A172 (cell line): ENCODE measurements at places on chromosomes 3 and 15.

GRCh38 chr3:9087831-9088413, 124.7 kb upstream of the RAD18 start:
- DNase-seq: no peak

DNA sequence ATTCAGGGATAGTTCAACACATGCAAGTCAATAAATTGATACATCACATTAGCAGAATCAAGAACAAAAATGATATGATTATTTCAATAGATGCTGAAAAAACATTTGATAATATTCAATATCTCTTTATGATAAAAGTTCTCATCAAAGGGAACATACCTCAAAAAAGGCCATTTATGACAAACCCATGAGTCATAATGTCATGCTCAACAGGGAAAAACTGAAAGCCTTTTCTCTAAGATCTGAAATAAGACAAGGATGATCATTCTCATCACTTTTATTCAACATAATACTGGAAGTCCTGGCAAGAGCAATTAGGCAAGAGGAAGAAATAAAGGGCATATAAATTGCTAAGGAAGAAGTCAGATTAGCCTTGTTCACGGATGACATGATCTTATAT, 54.1 kb upstream of the TMEM158 start:
- no peak for DNase-seq

DNA sequence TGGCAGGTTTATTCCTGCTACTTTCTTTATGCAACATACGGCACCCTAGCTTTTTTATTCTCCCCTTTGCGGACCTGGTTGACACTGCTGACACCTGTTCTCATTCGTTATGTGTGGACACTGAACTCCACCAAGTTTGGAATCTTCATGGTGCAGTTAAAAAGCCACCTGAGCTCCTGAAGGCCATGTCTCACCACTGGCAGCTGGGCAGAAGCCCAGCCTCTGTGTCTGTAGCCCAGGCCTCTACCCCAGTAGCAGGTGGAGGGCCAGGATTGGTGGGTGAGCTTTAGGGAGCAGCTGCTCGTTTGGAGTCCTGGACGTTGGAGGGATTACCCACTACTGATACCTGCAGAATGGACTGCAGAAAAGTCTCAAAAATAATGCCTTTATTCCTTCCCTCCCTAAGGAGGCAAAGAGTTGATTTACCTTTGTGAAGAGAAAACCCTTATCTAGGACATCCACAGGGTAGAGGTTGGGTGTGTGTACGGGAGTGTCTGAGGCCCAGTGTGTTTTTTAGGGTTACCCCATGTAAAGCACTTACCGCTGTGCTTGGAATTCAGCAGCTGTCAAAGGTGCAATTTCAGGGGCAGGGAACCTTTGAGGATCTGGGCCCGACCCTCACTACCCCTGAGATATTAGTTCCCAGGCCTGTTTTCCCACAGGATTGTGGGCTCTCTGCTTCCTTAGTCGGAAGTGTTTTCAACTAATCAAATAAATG, 637 bp upstream of the CCNDBP1 start:
- DNase-seq: no peak

DNA sequence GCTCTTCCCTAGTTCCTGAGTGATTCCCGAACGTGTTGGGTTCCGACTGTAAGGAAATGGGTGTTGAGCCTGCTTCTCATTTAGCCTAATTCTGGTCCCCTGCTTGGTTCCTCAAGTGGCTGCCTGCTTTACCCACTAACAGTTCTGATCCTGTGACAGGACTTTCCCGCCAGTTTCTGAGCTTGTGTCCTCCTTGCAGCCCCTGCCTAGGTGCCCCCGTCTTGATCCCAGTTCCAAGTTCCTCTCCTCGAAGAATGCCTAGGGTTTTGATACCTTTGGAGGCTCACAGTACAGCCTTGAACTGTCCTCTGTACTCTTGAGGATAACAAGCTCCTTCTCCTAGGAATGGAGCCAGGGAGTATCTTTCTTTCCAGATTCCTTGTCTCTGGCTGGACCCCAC, 12.0 kb upstream of the RASGRF1 start:
- no peak for DNase-seq

DNA sequence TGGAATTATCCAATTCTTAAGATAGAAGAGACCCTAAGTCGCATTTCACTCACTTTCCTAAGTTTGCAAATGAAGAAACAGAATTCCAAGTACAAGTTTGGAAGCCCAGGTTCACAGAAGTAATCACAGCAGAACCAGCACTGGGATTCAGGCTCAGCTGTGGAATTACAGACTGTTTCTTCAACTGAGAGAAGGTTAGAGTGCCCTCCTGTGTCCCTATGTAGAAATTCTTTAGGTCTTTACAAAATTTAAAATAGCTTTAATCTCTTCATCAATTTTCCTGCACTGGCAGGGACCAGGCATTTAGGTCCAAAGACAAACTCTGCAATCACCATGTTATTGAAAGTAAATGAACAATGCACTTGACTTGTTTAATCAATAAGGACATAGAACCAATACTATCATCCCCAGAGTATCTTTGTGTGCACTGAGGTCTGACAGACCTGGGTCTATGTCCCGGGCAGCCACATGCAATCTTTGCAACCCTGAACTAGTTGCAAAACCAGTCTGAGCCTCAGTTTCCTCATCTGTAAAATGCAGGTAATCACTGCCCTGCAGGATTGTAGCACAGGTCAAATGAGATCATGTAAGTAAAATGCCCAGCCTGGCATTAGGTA, 96.3 kb upstream of the ZBED2 start:
- peak; percentile 54 for DNase-seq

DNA sequence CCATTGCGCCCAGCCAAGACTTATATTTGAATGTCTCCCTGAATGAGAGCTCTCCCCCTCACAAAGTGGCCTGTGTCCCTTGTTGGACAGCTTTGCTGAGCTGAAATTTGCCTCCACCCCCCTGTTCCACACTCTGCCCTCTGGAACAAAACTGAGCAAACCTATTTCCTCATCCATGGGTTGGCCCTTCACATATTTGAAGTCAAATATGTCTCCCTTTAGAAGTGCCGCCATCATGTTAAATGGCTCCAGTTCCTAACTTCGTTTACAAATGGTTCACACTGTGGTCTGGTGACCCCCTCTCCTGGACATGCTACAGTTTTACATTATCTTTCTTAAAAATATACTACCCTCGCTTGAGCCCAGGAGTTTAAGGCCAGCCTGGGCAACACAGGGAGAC, 4.6 kb downstream of the PLIN1 start:
- DNase-seq: no peak

DNA sequence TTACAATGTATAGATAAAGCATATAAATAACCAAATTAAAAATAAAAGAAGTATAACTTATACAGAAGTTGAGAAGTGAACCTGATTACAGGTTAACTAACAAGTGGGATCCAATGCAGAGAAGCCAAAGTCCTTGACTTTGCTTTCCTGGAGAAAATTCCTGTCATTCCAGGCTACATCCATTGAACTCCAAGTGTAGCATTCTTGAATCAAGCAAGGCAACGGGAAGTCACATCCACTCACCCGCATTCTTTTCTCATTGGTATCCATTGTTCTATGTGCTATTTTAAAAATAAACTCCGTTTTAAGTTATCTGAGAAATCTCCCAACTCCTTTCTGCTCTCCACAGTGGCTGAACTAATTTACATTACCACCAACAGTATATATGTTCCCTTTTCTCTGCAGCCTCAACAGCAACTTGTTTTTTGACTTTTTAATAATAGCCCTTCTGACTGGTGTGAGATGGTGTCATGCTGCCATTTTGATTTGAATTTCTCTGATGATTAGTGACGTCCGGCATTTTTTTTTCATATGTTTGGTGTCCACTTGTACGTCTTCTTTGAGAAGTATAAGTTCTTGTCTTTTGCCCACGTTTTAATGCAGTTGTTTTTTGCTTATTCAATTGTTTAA, 534.3 kb downstream of the ROBO1 start:
- DNase-seq: no peak

DNA sequence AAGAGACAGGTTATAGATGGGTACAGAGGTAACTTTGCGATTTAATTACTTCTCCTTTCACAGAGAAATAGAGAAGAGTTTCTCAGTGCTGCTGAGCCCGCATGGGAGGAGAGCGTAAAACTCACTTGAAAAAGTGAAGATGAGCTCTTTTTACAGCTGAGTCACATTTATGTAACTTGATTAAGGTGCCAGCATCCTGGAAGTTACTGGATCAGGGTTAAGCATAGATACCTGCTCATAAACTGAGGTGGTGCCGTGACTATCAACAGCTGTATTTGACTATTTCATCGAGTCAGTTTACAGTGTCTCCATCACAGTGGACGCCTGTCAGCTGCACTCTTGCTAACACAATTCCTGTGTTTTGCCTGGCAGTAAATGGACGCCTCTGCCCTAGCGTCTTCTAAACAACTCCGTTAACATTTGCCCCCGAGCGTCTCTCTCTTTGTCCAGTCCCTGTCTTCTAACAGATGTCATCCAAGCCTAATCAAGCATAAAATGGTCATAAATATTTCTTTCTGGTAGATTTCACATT, 414.6 kb downstream of the FOXP1 start:
- no peak for DNase-seq

GRCh38 chr3:134807189-134807588, 12.1 kb downstream of the EPHB1 start:
- no peak for DNase-seq

GRCh38 chr3:123881771-123882170, 2.4 kb downstream of the MYLK start:
- DNase-seq: no peak

DNA sequence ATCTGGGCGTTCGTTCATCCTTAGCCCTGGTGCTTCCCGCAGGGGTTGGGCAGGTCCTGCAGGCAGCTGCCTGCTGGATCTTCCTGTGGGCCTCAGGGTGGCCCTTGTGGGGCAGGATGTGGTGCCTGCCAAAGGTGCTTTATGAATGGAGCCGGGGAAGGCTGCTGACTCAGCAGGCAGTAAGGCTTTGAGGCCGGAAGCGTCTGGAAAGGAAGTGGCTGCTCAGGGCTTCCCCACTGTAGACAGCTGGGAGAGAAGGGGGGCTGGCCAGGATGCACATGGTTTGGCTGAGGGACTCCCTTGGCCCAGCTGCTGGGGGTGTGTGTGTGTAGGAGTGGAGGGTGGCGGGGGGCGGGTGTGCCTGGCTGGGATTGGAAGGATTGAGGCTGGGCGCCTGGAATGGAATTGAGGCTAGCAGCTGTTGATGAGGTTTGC, 12.9 kb downstream of the CD276 start:
- DNase-seq: peak; percentile 97
